ENCODE measurements at places on chromosomes 3 and 15. TPM values are rescaled to one million over a fixed set of nuclear protein-coding genes. Genes with fewer than 3 reads are reported as not detected.

CDHR4 gene
- total RNA-seq = not detected

DNA sequence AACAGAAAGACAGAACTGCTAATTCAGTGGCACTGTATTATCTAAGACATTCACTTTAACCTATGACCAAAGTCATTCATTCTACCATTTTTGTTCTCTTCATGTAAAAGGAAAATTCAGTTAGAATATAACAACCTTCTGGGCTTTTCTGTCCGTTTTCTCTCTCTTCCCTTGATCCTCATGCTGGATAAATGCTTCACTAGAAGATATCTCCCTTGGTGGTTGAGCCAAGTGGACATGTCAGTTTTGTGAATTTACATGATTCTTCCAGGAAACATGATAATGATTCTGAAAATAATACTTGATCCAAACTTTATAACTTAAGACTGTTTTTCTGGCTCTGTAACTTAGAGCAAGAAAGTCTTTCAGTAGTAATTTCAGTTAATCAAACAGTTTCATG is 1012.2 kb downstream of the SQOR start:
- no peak for DNase-seq

DNA sequence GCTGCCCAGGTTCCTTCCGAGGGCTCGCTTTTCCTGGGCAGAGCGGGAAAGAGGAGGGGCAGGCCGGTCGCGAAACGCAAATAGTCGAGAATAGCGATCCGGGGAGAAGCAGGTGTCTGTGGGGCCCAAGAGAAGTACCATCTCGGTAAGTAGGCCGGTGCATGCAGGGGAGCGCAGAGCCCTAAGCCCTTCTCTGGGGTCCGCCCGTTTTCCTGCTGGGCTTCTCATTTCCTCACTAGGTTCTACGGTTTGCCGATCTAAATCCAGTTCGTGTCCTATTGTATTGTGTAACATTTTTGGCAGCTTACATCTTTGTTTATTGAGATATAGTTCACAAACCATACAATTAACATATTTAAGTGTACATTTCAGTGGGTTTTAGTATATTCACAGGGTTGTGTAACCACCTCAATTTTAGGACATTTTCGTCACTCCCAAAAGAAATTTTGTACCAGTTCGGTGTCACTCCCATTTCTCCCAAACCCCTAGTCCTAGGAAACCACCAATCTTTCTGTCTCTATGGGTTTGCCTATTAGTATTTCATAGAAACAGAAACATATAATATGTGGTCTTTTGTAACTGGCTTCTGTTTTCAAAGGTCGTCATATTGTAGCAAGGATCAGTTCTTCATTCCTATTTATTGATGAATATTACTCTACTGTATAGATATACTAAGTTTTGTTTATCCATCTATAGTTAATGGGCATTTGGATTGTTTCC is 6.8 kb upstream of the TRIM69 start:
- DNase-seq = no peak

GMPS gene
- total RNA-seq = 137 TPM
